ENCODE measurements at places on chromosomes 7 and 10.

- DNase-seq: no peak
Observed at GRCh38 chr7:2282185-2282751, 32.0 kb downstream of the SNX8 start.

GRCh38 chr7:39313974-39314373 lies 252.2 kb upstream of the YAE1 start:
- no peak for DNase-seq

GRCh38 chr10:100972115-100972903 lies 3.0 kb downstream of the SEMA4G start:
- no peak for DNase-seq

- no peak for DNase-seq
Observed at GRCh38 chr10:729213-729612, 39.7 kb upstream of the DIP2C start.

GRCh38 chr10:12592967-12593366 lies 243.6 kb downstream of the CAMK1D start:
- no peak for DNase-seq

GRCh38 chr10:69831231-69831855 lies 29.6 kb downstream of the COL13A1 start:
- no peak for DNase-seq

DNA sequence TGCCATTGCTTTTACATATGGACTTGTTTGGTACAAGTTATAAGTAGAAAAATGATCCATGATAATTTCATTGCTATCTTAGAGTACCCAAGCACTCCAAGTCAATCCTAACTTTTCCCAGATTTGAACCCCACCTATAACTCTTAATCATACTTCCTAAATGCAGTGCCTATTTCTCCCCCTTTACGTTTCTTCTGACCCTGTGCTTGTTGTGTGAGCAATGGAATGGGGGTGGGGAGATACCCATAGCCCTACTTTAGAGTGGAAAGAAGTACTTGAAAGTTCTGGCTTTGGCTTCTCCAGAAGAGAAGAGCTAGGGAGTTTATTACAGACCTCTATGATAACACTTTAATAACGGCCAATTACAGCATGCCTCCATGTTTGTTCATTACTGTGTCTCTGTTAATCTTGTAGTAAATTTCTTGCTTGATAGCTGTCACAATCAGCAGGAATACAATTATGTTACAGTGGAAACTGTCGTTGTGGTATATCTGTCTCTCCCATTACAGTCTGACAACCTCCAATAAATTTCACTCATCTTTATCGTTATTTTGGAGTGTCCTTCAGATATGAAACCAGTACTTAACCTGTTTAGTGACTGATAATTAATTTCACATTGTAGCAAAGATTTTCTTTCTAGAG lies 34.0 kb downstream of the CNPY1 start:
- DNase-seq: no peak

DNA sequence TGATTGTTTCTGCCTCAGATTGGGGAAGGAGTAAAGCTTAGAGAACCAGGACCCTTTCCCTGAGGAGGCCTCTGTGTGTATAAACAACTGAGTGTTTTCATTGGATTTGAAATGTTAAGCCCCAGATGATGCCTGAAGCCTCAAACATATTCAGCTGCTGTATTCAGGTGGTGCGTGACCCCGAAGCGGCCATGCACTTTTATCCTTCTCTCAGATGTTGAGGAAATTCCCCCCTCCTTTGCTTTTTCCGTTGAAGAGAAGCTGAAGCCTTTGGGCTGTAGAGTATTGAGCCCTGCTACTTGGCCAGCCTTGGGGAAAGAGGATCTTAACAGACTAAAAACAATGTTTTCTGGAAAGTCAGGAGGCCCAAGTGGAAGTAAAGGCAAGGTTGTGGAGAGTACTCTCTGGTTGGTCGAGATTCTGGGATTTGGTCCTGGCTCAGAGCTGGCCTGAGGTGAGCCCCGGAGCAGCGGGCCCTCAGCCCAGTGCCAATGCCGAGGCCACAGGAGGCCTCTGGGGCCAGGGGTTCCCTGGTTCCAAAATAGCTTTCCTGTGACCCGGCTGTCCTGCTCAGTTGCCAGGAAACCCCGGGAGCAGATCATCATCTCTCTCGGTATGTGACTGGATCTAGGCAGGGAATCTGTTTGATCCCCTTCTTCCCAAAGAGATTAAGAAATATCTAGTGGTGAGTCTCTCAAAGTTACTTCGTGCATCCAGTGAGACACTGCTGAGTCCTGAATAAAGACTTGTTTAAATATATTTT lies 22.5 kb downstream of the FKBP6 start:
- DNase-seq: no peak

- DNase-seq: no peak
Observed at GRCh38 chr10:74906611-74907198, 80.3 kb downstream of the KAT6B start.

DNA sequence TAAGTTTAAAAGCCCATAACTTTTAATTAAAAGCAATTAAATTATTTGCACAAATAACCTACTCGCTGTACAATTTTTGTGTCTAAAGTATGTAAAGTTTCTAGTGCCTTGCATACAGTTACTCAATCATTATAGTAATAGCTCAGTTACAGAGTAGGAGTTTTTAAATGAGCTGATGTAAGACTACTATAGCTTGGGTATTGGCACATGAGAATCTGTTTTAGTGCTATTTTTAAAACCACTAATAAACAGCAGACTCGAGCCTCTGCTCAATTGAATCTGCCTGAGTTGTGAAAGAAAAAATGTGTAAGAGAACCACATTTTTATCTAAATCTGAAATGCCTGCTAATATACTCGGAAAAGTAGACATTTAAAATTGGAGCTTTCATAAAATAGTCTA lies 31.1 kb downstream of the CTNNA3 start:
- no peak for DNase-seq

- DNase-seq: peak; percentile 34
Observed at GRCh38 chr10:28939281-28940157, 262.2 kb downstream of the BAMBI start.

DNA sequence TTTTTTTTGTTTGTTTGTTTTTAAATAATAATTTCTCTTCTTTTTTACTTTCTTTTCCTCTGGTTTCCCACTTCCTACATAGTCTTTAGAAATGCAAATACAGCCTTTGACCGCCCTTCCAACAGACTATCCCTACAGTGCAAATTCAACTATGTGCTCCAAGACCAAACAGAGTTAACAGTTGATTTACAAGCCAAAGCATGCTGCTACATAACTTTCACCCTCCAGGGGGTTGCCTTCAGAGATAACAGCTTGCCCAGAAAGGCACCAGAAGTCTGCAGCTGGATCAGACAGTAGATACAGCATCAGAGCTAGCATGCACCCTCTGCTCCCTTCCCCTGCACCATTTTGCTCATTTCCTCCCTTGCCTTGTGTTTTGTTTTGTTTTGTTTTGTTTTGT lies 539.0 kb downstream of the ZWINT start:
- DNase-seq: no peak

DNA sequence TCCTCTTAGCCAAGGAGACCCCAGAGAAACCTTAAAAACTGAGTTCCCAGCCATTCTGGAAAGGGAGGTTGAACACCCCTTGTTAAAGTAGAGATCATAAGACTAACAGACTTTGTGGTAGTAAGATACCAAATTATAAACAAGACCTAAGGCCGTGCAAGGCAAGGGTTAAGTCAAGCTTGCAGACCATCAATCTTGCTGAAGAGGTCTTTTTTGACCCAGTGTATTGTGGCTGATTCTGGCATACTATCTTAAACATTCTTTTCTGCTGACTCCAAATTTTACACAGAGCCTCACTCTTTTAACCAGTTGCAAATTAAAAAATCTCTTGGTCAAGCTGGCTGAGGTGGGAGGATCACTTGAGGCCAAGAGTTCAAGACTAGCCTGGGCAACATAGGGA lies 1.2 kb upstream of the TBRG4 start:
- no peak for DNase-seq

GRCh38 chr7:108059526-108059925 lies 56.6 kb upstream of the LAMB1 start:
- DNase-seq: peak; percentile 43

All from stomach (tissue), 19 donors.